Motor neuron (in vitro differentiated cells): ENCODE measurements at places on chromosomes 2 and 18.

GRCh38 chr2:120348134-120348736 is 2.3 kb downstream of the INHBB start:
- ATAC-seq = no peak

- ATAC-seq = no peak
Measured at GRCh38 chr2:194559964-194560363, 1097.1 kb upstream of the SLC39A10 start.

- no peak for ATAC-seq
Measured at GRCh38 chr2:193517615-193518014, 1322.9 kb upstream of the TMEFF2 start.

- no peak for ATAC-seq
Measured at GRCh38 chr2:156340804-156341451, 8.4 kb upstream of the NR4A2 start.

DNA sequence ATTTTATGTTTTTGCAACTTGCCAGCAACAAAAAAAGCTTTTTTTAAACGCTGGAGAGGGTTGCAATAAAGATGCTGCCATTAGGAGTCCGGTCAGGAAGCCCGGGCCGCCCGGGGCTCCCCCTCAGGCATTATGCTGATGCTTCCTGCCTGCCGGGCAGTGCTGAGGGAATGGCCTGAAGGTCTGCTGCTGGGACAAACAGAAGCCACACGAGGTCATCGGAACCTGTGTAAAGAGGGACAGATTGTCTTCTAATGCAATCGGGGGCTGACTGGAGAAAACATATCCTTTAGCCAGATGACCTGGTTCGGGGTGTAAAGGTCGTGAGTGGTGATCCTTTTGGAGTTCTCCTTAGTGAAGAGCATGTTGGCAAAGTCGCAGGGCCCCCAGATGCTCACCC is 2.3 kb downstream of the IMPA2 start:
- no peak for ATAC-seq

- ATAC-seq = no peak
Measured at GRCh38 chr2:73033142-73033765, 38.3 kb downstream of the SFXN5 start.

GRCh38 chr18:3238742-3239141 is 8.9 kb upstream of the MYL12A start:
- no peak for ATAC-seq

DNA sequence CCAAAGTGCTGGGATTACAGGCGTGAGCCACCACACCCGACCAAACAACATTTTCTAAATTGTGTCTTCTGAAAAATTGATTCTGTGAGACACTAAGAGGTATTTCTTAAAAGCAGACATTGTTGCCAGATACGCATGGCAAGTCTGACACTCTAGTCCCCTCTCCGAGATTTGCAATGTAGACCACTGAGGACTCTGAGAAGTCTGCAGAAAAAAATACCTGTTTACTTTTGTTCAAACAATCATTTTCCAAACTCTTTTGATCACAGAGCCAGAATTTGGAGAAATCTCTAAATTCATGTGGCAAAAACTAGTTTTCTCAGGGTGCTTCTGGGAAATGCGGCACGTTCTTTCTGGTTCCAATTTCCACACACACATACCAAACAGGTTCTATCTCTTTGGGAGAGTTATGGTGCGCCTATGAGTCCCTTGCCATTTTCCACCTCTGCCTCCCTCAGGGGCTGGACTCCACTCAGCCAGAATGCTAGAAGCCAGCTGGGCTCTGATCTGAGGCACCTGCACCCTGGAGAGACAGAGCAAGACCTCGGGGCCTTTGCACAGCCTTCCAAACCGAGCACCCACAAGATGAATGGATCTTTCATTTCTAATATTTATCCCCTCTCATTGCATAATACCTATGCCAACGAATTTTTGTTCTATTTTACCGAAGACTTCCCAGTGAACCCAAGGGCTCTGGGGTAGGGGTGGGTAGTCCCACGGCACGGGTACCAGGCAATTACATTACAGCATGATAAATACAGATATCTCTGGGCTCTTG is 152.7 kb downstream of the MYCN start:
- ATAC-seq = no peak

GRCh38 chr2:113887009-113887792 is 2.7 kb upstream of the ACTR3 start:
- ATAC-seq = no peak

GRCh38 chr18:33152376-33152775 is 288.1 kb downstream of the CCDC178 start:
- no peak for ATAC-seq
